ENCODE measurements at places on chromosomes 13 and 19. TPM values are rescaled to one million over a fixed set of nuclear protein-coding genes. Genes with fewer than 3 reads are reported as not detected.

DNA sequence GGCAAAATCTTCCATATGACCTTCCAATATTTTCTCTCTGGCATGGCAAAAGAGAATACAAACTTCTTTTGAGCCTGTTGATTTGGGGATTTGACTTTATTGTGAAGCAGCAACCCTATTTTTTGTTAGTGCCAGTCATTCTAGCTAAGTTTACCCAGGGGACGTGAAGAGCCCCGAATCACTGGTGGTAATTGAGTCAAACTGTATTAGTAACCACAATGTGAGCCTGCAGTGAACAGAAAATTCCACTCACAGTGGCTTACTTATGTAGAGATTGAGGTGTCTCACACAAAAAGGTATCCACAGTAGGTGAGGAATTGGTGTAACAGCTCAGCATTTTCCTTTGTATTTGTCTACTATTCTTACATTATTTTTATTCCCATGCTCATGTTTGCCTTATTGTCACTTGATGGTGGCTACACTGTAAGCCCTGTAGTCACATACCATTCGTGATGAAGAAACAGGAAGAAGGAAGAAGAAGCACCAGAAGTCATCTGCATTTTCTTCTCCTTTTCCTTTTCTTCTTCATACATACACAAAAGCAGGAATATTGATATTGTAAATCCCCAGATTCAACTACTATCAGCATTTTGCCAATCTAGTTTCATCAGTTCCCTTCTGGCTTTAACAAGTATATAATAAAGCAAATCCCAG, 33.3 kb upstream of the MYCBP2 start:
- H3K4me3 ChIP-seq, result no peak overlapping the region
- no peaks in the 10 kb centered on the region for H3K36me3 ChIP-seq
- no peak for DNase-seq
- no peaks in the 10 kb centered on the region for H3K27me3 ChIP-seq
- H3K27ac ChIP-seq, result peak overlapping the region; percentile 65
- H3K4me1 ChIP-seq, result peaks cover 5% of the 10 kb centered on the region

The NECTIN2 gene
- 0.80 TPM for total RNA-seq

DNA sequence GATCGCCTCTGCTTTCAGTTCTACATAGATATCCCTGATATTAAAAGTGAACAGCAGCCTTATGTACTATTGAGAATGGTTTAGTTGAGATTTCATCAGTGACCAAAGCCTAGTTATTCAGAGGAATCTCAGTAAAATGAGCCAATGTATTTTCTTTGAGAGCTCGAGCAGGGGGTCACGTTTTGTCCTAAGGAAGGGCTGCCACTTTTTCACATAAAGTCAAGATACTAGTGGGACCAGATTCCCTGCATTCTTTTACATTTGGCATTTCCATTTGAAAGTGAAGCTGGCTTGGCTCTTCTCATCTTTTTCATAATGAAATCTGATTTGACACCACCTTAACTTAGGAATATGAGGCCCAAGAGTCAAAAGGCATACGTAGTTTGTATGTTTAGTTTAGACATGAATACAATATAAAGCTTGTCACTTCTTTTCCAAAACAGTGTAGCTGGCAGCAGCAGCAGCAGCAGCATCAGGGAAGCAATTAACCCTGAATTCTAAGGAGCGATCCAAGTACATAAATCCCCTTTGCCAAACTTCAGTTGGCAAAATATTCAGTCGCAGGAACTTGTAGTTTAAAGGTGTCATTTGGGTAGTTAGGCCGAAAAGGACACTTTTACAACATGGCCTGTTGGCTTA, 1752.2 kb upstream of the PCDH20 start:
- H3K36me3 ChIP-seq, result no peaks in the 10 kb centered on the region
- no peak overlapping the region for H3K4me3 ChIP-seq
- no peaks in the 10 kb centered on the region for H3K27me3 ChIP-seq
- no peaks in the 10 kb centered on the region for H3K4me1 ChIP-seq

- no peak for DNase-seq
- H3K27me3 ChIP-seq, result no peaks in the 10 kb centered on the region
- H3K4me1 ChIP-seq, result no peaks in the 10 kb centered on the region
- no peak overlapping the region for H3K4me3 ChIP-seq
- H3K36me3 ChIP-seq, result no peaks in the 10 kb centered on the region
- no peak overlapping the region for H3K27ac ChIP-seq
These were observed 21.4 kb downstream of the ARID3A start for GRCh38 chr19:947090-947706.

The MYH14 gene
- not detected for total RNA-seq

DNA sequence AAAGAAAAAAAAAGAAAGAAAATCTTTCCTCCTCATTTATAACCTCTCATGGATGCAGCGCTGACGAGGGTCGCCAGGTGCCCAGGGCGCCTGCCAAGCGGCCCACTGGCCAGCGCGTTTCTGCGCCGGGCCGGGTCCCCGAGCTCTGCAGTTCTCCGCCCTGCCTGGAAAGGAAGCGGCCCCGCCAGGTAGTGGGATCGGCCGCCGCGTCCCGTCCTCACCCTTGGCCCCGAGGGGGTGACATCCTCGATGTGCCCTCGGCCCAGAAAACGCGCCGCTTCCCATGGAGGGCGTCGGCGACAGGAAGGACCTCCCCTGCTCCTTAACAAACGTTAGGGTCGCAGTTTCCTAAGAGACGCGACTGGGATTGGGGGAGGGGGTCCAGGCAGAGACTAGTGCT, 56.9 kb downstream of the ZNF726 start:
- H3K4me3 ChIP-seq, result no peak overlapping the region
- peaks cover 4% of the 10 kb centered on the region for H3K4me1 ChIP-seq
- peaks cover 40% of the 10 kb centered on the region for H3K27me3 ChIP-seq
- no peaks in the 10 kb centered on the region for H3K36me3 ChIP-seq

- no peak for DNase-seq
- H3K27me3 ChIP-seq, result peaks cover 33% of the 10 kb centered on the region
- no peaks in the 10 kb centered on the region for H3K36me3 ChIP-seq
- no peak overlapping the region for H3K4me3 ChIP-seq
- H3K4me1 ChIP-seq, result peaks cover 3% of the 10 kb centered on the region
- no peak overlapping the region for H3K27ac ChIP-seq
These were observed 82.0 kb downstream of the TEX26 start for GRCh38 chr13:31014456-31014855.

DNA sequence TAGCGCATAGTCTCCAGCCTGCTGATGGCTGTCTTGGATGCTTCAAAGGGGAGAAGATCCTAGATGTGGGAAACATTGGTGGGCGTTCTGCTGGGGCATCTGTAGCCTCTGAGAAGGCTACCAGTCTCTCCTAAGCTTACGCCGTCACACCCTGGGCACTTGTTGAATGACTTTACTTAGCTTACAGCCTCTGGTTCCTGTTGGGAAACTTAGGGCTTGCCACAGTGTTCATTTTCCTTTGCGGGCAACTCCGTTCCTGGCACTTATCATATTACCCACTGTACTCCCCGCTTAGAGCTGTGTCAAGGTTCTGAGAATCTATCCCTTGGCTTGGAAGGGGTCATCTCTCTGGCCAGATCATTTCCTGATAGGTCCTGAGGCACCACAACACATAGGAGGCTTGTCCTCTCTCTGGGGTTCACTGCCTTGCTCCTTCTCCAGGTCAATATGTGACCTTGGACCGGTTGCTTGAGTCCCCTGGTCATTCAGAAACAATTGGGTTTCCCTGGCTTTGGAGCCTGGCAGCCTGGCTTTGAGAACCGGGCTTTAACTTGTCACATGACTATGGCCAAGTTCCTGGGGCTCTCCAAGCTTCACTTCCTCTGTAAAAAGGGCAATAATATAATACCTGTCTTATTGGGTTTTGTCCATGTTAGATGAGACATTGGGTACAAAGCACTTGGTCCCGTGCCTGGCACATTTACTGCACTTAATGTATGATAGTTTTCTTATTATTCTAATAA, 20.5 kb upstream of the ALOX5AP start:
- no peak for DNase-seq
- no peaks in the 10 kb centered on the region for H3K36me3 ChIP-seq
- H3K4me1 ChIP-seq, result peaks cover 12% of the 10 kb centered on the region
- peaks cover 4% of the 10 kb centered on the region for H3K27me3 ChIP-seq
- no peak overlapping the region for H3K27ac ChIP-seq
- no peak overlapping the region for H3K4me3 ChIP-seq

The B3GNT8 gene
- total RNA-seq, result not detected

DNA sequence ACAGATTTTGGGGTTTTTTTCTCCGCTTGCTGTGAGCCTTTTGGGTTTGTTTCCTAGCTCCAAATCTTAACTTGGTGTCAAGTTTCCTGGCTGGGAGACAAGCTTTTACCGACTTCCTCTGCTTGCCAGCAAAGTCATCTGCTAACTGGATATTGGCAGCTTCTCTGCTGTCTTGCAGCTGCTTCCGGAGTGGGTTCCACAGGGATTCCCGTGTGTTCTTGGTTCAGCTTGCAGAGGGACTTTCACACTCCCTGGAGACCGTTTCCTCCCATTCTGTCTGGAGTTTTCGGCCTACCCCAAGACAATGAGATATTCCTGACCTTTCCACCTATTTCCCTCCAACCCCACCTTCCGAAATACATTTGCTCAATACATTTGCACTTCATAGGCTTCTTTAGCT, 2.2 kb upstream of the COLGALT1 start:
- peaks cover 7% of the 10 kb centered on the region for H3K36me3 ChIP-seq
- H3K27me3 ChIP-seq, result no peaks in the 10 kb centered on the region
- peaks cover 16% of the 10 kb centered on the region for H3K4me1 ChIP-seq
- no peak overlapping the region for H3K27ac ChIP-seq

DNA sequence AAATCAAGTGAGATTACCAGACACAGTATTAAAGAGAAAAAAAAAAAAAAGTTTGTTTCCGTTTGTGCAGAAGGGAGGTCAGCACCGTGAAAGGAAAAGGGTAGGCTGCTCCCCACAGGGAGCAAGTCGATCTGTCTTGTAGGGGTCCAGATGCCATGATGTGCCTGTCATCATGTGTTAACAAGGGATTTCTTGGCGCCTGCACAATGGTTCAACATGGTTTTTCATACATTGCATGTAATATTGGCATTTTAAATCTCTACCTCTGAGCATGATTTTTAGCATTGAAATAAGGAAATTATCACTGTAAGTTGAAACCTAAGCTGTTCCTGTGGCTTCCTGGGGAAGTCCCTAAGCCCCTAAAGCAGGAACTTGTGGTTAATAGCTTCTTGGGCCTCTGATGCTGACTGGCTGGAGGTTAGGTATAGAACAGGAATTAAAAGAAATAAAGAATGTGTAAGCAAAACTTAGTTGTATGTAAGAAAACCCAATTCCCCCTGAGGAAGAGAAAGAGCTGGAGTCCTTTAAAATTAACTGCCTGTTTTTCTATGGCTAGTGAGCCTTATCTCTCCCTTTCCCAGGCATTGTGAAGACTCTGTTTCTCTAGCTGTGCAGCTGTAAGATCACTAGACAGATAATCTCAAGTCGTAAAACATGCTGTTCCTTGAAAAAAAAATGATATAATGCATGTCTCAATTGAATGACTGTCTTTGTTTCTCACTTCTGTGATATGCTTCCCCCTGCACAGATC, 7.4 kb upstream of the FCGBP start:
- peak overlapping the region; percentile 54 for H3K4me3 ChIP-seq
- H3K27me3 ChIP-seq, result no peaks in the 10 kb centered on the region
- peak; percentile 58 for DNase-seq

DNA sequence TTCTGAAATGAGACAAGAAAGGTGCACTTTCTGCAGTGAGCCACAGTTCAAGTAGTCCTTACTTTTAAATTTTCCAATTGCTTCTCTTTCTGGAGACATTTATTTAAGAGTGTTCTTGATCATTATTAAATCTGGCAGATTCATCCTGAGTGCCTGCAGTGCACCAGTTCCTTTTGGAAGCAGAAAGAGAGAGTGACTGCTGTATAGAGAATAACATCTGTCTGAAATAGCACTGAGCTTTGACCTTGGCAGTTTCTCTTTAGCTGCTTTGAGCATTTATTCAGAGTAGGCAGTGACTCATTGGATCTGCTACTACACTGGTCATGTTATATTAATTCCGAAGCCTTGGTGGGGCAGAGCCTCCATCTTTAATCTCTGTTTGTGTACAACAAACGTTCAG, 1373.7 kb downstream of the PCDH9 start:
- H3K27me3 ChIP-seq, result no peaks in the 10 kb centered on the region
- no peaks in the 10 kb centered on the region for H3K4me1 ChIP-seq
- no peak overlapping the region for H3K4me3 ChIP-seq

- H3K4me1 ChIP-seq, result no peaks in the 10 kb centered on the region
- DNase-seq, result no peak
These were observed 33.5 kb upstream of the CSNK1A1L start for GRCh38 chr13:37138926-37139325.

- no peak overlapping the region for H3K27ac ChIP-seq
- peaks cover 8% of the 10 kb centered on the region for H3K4me1 ChIP-seq
- H3K4me3 ChIP-seq, result no peak overlapping the region
- no peaks in the 10 kb centered on the region for H3K27me3 ChIP-seq
- H3K36me3 ChIP-seq, result peaks cover 2% of the 10 kb centered on the region
- no peak for DNase-seq
These were observed 61.4 kb downstream of the KDM4B start for GRCh38 chr19:5030136-5030820.

- no peaks in the 10 kb centered on the region for H3K27me3 ChIP-seq
- H3K36me3 ChIP-seq, result peaks cover 36% of the 10 kb centered on the region
- peaks cover 23% of the 10 kb centered on the region for H3K4me1 ChIP-seq
- no peak overlapping the region for H3K27ac ChIP-seq
- peak; percentile 3 for DNase-seq
These were observed 3.5 kb upstream of the CD320 start for GRCh38 chr19:8311461-8312260.

DNA sequence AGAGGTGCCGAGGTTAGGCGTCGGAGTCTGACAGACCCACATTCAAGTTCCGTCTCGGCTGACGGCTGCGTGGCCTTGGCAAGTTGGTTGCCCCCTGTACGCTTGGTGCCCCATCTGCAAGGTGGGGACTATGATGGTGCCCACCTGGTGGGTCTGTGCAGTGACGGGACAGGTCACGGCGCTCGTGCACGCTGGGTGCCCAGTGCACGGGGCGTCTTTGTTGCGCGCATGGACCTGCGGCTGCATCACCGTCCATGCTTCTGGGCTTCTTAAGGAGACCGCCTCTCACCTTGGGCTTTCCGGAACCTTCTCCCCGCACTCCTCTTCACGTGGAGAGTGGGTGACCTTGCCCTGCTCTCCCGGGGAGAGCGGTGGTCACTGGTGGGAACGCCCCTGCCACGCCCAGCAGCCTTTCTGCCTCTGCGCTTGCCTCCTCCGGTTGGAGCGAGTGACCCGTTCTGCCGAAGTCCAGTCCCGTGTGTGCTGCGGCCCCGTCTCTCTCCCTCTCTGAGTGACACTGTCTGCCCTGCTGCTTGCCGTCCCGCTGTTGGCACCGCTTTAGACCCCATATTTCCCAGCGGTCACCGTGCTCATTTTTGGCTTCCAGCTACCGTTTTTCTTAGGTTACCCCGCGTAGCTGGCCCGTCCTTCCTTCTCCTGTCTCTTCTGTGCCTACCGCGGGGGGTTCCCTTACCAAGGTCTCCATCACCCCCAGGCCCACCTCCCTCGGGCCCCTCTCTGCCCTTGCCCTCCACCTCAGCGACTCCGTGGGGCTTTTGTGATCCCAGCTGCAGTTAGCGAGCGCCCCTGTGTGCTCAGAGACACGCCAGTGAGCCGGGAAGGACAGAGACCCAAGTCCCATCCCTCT, 6.4 kb downstream of the ATP11A start:
- H3K36me3 ChIP-seq, result peaks cover 8% of the 10 kb centered on the region
- no peak overlapping the region for H3K27ac ChIP-seq
- H3K27me3 ChIP-seq, result no peaks in the 10 kb centered on the region
- H3K4me3 ChIP-seq, result no peak overlapping the region
- peaks cover 55% of the 10 kb centered on the region for H3K4me1 ChIP-seq

The PSG3 gene
- not detected for total RNA-seq

GRCh38 chr13:66329988-66330451, 900.1 kb downstream of the PCDH9 start:
- H3K27ac ChIP-seq, result no peak overlapping the region
- no peaks in the 10 kb centered on the region for H3K27me3 ChIP-seq
- no peaks in the 10 kb centered on the region for H3K4me1 ChIP-seq
- no peaks in the 10 kb centered on the region for H3K36me3 ChIP-seq
- DNase-seq, result no peak

Measured in activated CD4-positive, alpha-beta T cell treated with anti-CD3 and anti-CD28 coated beads for 36 hours (primary cell).